ENCODE measurements at places on chromosomes 12 and 14.

- no peak overlapping the region for H3K27ac ChIP-seq
- peaks cover 5% of the 10 kb centered on the region for H3K36me3 ChIP-seq
- H3K27me3 ChIP-seq = no peaks in the 10 kb centered on the region
- H3K4me1 ChIP-seq = no peaks in the 10 kb centered on the region
Measured at GRCh38 chr12:106974511-106974910, 12.4 kb downstream of the MTERF2 start.

DNA sequence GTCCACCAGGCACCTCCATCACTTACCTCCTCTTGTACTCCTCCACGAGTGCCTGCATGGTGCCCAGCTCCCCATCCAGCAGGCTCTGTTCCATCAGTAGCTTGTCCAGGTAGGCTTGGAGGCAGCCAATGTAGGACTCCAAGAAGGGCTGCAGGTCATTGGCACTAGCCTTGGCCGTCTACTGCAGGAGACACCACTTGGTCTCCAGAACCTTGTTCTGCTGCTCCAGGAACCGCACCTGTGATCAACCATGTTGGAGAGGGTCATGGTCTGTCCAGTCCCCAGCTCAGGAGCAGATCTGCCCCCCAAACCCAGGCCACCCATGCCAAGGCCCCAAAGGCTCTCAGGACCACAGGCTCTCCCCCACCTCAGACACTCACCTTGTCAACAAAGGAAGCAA is 23.9 kb downstream of the KRT76 start:
- no peak overlapping the region for H3K27ac ChIP-seq
- no peak overlapping the region for H3K4me3 ChIP-seq
- DNase-seq = no peak
- no peaks in the 10 kb centered on the region for H3K4me1 ChIP-seq
- no peaks in the 10 kb centered on the region for H3K27me3 ChIP-seq

GRCh38 chr12:52372216-52373154 is 5.2 kb upstream of the KRT85 start:
- H3K27me3 ChIP-seq = no peaks in the 10 kb centered on the region
- H3K4me3 ChIP-seq = no peak overlapping the region
- peaks cover 2% of the 10 kb centered on the region for H3K4me1 ChIP-seq
- H3K27ac ChIP-seq = no peak overlapping the region
- no peaks in the 10 kb centered on the region for H3K36me3 ChIP-seq

DNA sequence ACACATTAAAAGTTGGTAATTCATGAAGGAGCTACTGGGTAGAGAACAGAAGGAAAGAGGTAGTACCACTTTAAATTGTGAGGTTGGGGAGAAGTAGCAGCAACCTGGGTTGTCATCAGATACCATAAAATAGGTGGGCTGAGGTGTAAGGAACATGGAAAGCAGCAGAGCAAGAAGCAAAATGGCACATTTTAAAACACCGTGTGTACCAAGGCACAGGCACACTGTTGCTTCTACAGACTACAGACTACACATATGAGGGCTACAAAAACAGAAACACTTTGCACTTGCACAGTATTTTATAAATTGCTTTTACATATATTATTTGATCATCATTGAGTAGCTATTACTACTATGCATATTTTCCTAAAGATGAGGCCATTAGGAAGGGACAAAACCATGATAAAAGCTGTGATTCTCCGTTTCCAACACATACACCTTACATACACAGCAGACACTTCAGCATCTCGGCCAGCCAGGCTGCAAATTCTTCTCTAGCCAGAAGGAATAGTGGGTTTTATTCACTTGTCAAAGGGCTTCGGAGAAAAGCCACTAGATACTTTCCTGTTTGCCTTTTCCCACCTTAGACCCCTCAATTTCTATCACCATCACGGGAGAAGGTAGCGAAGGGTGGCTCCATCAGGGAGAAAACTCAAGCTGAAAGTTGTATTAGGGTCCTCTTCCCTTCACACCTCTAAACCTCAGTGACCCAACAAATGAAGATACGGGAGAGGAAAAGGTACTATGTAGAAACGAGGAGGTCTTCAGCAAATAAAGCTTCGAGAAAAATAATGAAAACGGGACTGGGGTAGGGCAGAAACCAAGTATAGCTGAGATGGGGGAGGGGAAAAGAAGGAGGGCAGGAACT is 1.6 kb downstream of the PYM1 start:
- peaks cover 9% of the 10 kb centered on the region for H3K36me3 ChIP-seq
- peak overlapping the region; percentile 94 for H3K4me3 ChIP-seq
- peak overlapping the region; percentile 99 for H3K27ac ChIP-seq

GRCh38 chr12:76568130-76568529 is 8.6 kb upstream of the OSBPL8 start:
- no peak overlapping the region for H3K4me3 ChIP-seq
- H3K4me1 ChIP-seq = no peaks in the 10 kb centered on the region
- no peaks in the 10 kb centered on the region for H3K27me3 ChIP-seq
- DNase-seq = no peak

GRCh38 chr12:9049520-9050133 is 60.3 kb downstream of the KLRG1 start:
- H3K36me3 ChIP-seq = no peaks in the 10 kb centered on the region
- H3K27me3 ChIP-seq = no peaks in the 10 kb centered on the region
- no peak for DNase-seq
- no peak overlapping the region for H3K4me3 ChIP-seq
- H3K4me1 ChIP-seq = no peaks in the 10 kb centered on the region

- no peaks in the 10 kb centered on the region for H3K27me3 ChIP-seq
- no peak overlapping the region for H3K27ac ChIP-seq
- no peaks in the 10 kb centered on the region for H3K36me3 ChIP-seq
- DNase-seq = no peak
Measured at GRCh38 chr12:130339951-130340350, 2.3 kb downstream of the PIWIL1 start.

DNA sequence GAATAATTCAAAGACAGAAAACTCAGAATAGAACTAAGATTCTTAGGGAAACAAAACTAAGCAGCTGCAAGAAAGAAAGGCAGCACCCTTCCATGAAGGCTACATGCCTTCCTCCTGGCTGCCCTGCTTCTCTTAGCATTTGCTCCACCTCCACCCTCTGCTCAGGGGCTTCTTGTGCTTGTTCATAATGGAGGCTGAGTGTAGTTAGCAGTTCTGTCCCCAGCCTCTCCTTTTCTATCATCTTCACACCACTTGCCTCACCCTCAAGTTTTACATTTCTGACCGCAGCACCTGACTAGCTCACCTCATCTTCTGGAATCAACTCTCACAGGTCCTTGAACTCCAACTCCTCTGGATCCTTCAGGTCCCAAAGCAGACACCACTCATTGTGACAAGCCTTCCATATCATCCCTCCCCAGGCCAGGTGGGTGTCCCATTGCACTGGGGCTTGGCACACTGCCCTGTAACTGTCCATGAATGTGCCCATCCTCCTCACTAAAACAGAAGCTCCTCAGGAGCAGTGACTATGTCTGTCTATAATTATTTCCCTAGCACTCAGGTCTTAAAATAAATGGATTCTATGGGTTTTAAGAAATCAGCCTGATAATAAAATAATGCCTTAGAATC is 139.1 kb downstream of the TMTC1 start:
- no peak for DNase-seq
- no peak overlapping the region for H3K27ac ChIP-seq
- H3K4me3 ChIP-seq = no peak overlapping the region
- H3K27me3 ChIP-seq = no peaks in the 10 kb centered on the region
- peaks cover 13% of the 10 kb centered on the region for H3K4me1 ChIP-seq
- peaks cover 24% of the 10 kb centered on the region for H3K36me3 ChIP-seq

DNA sequence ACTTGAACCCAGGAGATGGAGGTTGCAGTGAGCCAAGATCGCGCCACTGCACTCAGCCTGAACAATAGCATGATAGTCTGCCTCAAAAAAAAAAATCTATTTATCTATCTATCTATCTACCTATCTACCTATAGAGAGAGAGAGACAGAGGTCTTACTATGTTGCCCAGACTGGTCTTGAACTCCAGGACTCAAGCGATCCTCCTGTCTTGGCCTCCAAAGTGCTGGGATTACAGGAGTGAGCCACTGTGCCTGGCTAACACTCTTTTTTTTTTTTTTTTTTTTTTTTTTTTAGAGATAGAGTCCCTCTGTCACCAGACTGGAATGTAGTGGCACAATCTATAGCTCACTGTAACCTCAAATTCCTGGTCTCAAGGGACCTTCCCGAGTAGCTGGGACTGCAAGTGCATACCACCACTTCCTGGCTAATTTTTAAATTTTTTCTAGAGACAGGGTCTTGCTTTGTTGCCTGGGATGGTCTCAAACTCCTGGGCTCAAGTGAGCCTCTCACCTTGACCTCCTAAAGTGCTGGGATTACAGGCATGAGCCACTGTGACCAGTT is 1.9 kb downstream of the FAM186A start:
- H3K27me3 ChIP-seq = no peaks in the 10 kb centered on the region
- H3K36me3 ChIP-seq = no peaks in the 10 kb centered on the region
- DNase-seq = no peak
- no peak overlapping the region for H3K27ac ChIP-seq
- H3K4me3 ChIP-seq = no peak overlapping the region

DNA sequence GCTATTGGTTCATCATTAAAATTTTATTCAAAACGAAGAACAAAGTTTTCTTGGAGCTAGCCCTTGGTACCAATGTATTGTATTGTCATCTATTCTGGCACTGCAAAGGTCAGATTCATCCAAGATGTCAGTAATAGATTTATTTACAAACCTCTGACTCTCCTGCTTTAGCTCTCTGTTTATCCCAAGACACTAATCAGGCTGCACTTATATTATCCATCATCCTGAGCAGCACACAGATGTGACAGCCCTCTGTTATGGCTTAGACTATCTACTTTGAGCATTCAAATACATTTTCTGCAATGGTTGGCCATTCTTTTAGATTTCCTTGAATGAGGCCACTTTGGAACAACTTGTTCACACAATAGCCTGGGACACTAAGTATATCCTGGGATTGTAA is 5.0 kb upstream of the PTPRR start:
- H3K36me3 ChIP-seq = no peaks in the 10 kb centered on the region
- no peak overlapping the region for H3K4me3 ChIP-seq
- no peak for DNase-seq
- H3K27me3 ChIP-seq = no peaks in the 10 kb centered on the region

DNA sequence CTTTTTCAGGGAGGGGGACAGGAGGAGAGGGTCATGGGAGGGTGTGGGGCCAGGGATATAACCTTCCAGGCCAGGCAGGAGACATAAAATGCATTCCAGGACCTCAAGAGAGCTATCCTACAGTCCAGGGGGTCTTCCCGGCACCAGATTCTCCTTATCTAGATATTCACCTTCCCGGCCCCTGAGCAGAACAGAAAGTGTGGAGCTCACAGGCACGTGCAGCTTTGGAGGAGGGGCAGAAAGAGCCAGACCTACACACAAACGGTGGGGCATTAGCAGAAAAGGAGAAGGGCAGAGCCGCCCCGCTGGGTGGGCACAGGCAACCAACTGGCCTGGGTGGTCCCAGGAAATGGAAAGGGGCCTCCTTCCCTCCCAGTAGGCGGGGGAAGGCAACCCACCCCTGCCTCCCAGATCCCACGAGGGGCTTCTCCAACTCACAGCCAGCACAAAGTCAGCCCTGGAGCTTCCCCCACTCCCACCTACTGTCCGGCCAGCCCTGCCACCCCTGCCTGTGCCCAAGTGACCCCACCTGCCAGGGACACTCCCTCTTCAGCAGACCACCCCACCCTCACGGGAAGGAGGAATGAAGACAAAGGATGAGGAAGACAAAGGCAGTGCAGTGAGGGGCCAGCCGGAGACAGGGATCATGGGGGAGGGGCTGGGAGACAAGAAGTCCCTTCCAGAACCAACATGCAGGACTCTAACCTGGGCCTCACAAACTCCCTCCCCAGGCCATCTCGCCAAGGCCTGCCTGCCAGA is 33.3 kb downstream of the CCDC85C start:
- H3K36me3 ChIP-seq = no peaks in the 10 kb centered on the region
- H3K4me3 ChIP-seq = no peak overlapping the region
- H3K4me1 ChIP-seq = peaks cover 84% of the 10 kb centered on the region

DNA sequence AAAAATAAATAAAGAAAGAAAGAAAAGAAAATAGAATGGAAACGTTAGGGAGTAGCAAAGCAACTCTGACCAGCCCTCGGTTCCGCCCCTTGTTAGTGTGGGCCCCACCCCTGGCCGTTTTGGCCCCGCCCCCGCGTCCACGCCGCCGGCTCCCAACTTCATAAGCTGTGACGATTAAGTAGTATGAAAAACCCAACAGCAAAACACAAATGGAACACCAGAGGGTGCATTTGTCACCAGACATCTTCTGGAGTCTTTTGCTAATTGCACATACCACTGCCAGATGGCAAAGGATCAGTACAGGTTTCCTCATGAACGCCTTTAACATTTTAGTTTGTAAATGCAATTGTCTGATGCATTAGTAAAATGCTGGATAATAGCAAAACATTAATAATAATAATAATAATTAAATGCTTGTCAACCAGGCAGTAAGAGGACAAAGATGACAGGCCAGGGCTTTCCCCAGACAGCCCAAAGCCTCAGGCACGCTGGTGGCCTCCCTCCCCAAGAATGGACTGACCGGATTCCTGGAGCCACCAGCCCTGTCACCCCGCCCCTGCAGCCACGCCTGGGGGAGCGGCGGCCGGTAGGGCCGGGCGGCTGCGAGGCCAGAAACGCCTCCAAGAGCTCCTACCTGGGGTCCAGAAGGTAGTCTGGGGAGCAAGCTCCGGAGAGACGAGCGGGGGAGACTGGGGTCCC is 23.6 kb downstream of the HSP90AA1 start:
- no peak overlapping the region for H3K27ac ChIP-seq
- DNase-seq = peak; percentile 40
- H3K4me3 ChIP-seq = no peak overlapping the region
- no peaks in the 10 kb centered on the region for H3K27me3 ChIP-seq
- no peaks in the 10 kb centered on the region for H3K36me3 ChIP-seq

- H3K27me3 ChIP-seq = no peaks in the 10 kb centered on the region
- no peak for DNase-seq
- H3K4me1 ChIP-seq = peaks cover 15% of the 10 kb centered on the region
- no peak within 1 kb of the TSS for H3K27ac ChIP-seq
- peak within 1 kb of the TSS; percentile 97 for H3K4me3 ChIP-seq
Measured at GRCh38 chr12:128267131-128267622, at the start of gene TMEM132C. Gene TMEM132C (plus strand): TSS chr12:128267170. CDS start chr12:128267403, 233 bp downstream.

GRCh38 chr12:108430245-108430644 is 84.8 kb upstream of the FICD start:
- H3K27ac ChIP-seq = no peak overlapping the region
- no peaks in the 10 kb centered on the region for H3K36me3 ChIP-seq
- H3K4me3 ChIP-seq = no peak overlapping the region

GRCh38 chr12:25585021-25585523 is 32.0 kb upstream of the LMNTD1 start:
- H3K36me3 ChIP-seq = no peaks in the 10 kb centered on the region
- no peak overlapping the region for H3K4me3 ChIP-seq
- no peak overlapping the region for H3K27ac ChIP-seq
- no peak for DNase-seq

Measured in neuronal stem cell (in vitro differentiated cells).